Mesenchymal stem cell (in vitro differentiated cells and primary cell): ENCODE measurements at places on chromosomes 2 and 18.

GRCh38 chr2:46493241-46493970 is 14.0 kb downstream of the TMEM247 start:
- DNase-seq = peak; percentile 83

GRCh38 chr2:234364661-234365060 is 132.2 kb downstream of the ARL4C start:
- no peak for DNase-seq

GRCh38 chr18:11989174-11989573 is 7.9 kb downstream of the IMPA2 start:
- no peak for DNase-seq

DNA sequence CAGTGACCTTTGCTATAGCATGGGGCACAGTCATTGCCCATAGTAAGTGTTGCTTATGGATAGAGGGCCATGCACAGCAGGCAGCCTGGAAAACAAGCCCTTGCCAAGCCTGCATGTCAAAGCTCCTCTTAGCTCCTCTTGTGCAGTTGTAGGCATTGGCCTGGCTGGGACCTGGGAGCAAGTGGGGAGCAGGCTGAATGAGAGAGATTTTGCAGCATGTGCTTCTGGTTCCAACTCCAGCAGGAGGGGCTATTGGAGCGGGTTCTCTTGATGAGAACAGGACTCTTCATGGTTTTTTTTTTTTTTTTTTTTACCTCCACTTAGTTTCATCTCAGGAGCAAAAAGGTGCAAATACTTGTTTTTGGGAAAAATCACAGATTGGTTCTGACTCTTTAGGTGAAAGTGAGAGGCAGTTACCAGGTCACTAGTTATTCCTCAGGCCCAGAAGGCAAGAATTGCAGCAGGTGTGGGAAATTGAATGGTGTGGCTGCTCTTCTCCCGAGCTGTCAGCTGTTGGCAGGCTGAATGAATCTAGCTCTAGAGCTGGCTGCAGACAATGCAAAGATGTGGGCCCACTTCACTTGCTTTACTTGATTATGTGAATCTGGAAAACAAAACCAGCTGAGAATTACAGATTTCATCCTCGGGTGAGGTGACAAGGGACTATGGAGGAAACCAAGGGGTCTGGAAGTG is 95.9 kb downstream of the MAP4K4 start:
- no peak for DNase-seq

DNA sequence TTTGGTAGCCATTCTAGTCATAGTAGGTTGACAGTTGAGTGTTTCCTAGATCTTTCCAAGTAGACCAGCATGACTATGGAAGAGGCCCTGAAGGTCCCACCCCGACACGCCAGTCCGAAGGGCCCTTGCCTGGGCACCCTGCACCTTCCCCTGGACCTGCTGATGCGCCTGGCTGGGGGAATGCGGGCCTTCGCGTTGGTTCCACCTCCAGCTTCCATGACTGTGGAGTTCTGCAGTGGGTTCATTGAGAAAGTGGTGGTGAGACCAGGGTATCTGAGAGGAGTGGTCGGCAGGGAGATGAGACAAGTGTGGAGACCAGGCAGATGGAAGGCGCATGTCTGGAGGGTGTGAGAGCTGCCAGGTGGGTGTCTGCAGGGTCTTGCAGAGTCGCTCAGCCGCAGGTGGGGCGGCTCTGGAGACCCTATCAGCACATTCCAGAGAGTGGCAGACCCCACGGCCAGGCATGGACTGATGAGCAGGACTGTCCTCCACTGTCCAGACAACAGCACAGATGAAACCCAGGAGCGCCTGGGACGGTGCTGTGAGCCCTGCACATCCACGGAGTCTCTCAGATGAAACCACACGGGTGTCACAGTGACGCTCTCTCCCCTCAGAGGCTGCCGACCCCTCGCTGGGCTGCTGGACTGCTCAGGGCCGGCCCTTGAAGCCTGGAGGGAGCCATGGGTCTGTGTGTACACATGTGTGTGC is 182.5 kb upstream of the HDAC4 start:
- no peak for DNase-seq

DNA sequence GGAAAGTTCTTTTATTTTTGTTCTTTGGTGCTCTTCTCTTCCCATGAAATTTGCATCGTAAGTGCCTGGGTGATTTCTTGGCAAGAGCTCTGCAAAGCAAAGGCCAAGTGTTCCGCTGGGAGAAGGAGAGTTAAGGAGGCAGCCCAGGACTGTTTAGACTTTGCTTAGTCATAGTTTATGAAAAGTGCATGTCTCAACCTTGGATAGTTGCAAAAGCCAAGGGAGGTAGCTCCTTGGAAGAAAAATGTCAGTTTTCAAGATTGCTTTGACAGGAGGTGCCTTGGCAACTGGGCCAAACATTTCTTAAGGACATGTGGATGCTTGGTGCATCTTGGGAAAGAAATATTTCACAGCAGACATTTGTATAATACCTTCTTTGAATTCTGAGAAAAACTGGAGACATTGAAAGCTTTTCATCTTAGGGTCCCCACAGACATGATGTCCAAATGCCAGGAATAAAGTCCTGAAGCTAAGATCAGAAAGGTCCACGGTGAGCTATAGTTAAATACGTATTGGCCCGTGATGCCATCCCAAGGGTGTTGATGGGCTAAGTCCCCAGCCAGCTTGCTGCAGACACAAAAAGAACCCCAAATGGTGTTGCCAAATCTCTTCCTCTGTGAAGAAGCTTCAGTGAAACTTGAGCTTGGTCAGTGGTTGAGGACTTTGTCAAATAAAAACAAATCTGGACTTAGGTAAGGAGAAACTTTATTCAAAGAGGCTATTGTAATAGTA is 96.3 kb upstream of the THUMPD2 start:
- DNase-seq = peak; percentile 99

- DNase-seq = no peak
Measured at GRCh38 chr2:9498210-9498609, 23.9 kb downstream of the IAH1 start.

- DNase-seq = no peak
Measured at GRCh38 chr18:57433482-57433881, 1.7 kb upstream of the ONECUT2 start.

GRCh38 chr2:195396479-195396878 is 260.5 kb upstream of the SLC39A10 start:
- DNase-seq = no peak

DNA sequence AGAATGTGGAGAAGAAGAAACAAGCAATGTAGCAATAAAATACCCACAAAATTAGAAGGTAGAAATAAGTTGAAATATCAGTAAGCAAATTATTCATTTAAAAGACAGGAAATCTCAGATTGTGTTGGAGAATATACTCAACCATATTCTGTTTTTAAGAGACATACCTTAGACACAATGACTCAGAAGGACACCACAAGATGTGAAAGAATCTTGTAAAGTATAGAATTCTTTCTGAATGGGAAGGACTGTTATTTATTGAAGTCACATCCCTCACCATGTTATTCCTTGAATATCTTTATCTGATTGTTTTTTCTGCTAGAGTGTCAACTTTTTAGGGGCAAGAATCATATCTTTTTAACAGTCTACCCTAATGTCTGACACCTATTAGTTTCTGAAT is 50.4 kb downstream of the CTAGE1 start:
- no peak for DNase-seq

DNA sequence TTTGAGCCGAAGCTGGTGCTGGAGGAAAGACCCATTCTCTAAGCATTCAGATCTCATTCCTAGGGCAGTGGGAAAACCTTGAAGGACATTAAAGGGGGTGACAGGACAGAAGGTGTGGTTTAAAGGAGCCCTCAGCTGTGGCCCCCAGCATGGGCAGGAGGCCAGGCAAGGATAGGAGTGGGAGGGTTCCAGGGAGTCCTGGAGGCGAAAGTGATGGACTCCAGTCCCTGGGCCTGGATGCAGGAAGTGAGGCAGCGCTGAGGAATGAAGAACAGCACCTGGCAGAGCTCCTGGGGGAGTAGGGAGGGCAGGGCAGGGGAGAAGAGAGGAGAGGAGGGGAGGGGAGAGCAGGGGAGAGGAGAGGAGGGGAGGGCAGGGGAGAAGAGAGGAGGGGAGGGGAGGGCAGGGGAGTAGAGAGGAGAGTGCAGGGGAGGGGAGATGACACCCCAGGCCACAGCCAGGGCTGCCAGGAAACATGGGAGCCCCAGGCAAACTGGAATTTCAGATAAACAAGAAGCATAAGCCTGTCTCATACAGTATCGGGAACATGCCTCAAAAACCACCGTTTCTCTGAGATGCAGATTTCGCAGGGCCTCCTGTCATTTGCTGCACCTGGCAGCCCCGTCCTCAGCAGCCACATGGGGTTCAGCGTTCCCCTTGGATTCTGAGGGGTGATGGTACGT is 5.7 kb downstream of the RAMP1 start:
- DNase-seq = no peak

GRCh38 chr2:68837861-68838341 is 33.3 kb downstream of the BMP10 start:
- no peak for DNase-seq

- DNase-seq = no peak
Measured at GRCh38 chr2:18583905-18584607, 5.3 kb downstream of the NT5C1B start.

DNA sequence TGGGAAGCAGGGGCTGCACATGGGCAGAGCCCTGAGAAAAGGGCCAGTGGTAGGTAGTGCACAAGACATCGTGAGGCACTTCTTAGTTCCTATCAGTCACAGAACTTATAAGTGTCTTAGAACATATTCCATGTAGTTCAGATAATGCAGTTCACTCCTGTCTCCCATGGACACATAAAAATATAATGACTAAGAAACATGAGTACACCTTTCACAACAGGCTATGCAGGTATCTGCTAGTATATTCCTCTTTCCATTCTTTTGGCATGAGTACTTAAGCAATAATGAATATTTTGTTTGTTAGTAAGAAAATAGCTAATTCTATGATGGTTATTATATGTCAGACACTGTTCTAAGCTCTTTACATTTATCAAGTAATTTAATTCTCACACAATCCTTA is 808.4 kb downstream of the BCL11A start:
- no peak for DNase-seq

DNA sequence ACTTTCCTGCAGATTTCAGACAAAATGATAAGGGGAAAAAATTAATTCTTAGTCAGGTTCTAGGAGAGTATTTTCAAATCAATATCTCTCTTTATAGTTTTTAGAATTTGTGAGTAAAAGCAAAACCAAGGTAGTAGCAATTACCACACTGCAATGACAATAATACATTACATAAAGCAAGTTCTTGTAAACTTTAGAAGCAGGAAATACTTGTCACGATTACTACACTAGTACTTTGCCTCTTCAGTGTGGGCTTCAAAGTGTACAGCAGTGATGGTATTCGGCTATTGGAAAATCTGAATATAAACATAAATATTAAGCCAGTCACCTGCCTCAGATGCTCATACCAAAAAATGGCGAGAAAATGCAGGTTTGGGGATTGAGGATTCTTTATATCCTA is 81.0 kb downstream of the ALPK2 start:
- DNase-seq = no peak

DNA sequence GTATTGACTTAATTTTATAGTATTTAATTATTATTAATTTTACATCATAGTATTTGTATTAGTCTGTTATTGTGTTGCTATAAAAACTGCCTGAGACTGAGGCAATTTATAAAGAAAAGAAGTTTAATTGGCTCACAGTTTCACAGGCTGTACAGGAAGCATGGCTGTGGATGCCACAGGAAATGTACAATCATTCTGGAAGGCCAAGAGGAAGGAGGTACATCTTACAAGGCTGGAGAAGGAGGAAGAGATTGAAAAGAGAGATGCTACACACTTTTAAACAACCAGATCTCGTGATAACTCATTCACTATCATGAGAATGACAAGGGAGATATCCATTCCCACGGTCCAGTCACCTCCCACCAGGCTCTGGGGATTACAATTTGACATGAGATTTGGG is 2019.4 kb upstream of the PIK3C3 start:
- no peak for DNase-seq

DNA sequence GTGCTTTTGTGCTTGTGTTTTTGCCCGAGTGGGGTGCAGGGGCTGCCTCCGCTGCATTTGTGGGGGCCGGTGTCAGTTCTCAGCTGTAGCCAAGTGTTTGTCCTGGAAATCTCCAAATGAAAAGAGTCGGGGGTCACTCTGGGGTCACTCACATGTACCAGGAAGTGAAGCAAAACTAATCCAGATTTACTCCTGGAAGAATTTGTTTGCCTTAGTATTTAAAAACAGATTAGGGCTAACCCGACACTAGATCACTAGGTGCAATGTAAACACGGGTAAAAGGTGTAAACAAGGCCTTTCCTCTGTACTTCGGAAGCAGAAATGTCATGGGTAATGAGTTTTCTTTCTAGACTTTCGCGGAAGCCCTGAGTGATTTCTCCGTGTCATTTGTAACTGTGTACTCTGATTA is 50.3 kb downstream of the GBX2 start:
- DNase-seq = no peak

GRCh38 chr2:25115902-25116301 is 52.5 kb downstream of the POMC start:
- DNase-seq = peak; percentile 62

- no peak for DNase-seq
Measured at GRCh38 chr2:70962885-70963878, 15.2 kb upstream of the ANKRD53 start.

DNA sequence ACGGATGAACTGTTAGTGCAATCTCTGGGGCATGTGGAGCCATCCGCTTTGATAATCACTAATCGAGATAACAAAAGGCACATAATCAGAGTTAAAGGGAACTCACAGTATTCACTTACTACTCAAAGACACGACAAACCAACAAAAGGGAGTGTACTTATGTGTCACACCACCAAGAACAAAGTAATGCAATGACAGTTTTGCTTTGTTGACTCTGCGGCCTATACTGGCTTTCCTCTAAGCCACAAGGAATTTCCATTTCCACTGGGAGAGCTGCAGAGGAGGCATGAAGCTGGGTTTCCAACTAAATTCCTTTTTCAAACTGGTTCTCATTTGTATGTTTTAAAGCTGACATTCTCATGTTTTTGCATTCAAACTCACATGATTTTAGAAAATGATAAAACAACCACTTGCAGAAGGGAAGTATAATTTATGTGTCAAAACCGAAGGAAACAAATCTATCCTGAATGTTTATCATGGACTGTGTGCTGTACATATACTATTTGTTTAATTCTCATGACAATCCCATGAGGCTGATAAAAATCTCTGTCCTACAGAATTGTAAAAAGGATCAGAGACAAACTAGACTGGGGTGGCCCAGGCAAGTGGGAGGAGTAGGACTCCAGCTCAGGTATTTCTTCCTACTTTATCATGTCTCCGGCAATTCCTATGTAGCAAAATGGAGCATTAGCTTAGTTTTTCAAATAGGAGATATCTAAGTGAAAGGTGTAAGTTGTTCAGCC is 149.6 kb upstream of the SMAD7 start:
- peak; percentile 61 for DNase-seq
